ENCODE measurements at places on chromosomes 2 and 18. TPM values are rescaled to one million over a fixed set of nuclear protein-coding genes. Genes with fewer than 3 reads are reported as not detected.

- DNase-seq: no peak
These were observed 82.0 kb upstream of the MEX3C start for GRCh38 chr18:51279367-51279984.

DNA sequence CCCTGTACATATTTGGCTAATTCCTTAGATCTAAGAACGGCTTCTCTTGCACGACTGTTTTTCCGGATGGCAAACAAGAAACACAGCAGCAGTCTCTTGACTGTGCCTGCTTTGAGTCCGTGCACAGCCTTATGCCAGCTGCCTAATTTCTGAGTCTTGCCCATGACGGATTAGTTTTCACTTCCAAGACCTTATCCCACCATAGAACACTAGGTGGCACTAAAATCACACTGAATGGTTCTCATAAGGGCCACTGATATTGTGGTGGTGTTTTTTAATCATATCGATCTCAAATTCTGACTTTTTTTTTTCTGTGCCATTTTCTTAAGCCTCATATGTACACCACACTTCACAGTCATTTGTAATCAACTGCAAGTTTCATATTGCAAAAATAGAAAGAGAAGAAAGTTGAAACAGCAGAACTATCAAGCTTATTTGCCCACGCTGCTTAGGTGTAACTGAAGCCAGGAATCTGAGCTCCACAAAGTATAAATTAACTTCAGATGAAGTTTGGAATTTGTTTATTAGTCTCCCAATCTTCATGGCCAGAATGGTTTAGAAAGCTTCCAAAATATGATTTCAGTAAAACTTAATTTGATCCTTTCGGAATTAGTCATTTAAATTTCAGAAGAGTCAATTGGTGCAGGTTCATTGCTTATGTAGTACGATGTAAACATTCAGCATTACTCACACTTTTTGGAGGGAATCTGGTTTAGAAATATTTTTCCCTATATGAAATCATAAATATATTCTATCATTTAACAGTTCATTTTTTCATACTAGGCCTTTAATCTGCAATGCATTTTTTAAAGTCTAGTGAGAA lies 45.5 kb upstream of the SCN7A start:
- DNase-seq: no peak

The MYL12A gene
- total RNA-seq: 485 TPM

The VWA3B gene
- not detected for total RNA-seq

GRCh38 chr2:12501469-12502158 lies 215.1 kb upstream of the TRIB2 start:
- DNase-seq: peak; percentile 57

DNA sequence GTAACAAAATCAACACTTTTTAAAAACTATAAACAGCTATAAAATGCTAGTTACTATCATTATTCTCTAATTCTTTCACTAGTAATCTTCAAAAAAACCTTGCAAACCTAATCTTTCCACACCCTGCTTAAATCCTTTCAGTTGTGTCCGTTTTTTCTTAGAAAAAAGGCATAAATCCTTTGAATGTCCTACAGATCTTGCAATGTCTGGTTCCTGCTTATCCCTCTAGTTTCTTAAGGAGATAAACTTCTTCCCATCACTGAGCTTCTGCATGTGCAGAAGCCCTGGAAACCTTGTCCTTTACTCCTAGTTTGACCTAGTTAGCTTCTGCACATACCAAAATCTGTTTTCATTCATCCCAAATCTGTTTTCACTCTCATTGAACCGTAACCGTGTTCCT lies 1.3 kb upstream of the PNO1 start:
- DNase-seq: no peak

DNA sequence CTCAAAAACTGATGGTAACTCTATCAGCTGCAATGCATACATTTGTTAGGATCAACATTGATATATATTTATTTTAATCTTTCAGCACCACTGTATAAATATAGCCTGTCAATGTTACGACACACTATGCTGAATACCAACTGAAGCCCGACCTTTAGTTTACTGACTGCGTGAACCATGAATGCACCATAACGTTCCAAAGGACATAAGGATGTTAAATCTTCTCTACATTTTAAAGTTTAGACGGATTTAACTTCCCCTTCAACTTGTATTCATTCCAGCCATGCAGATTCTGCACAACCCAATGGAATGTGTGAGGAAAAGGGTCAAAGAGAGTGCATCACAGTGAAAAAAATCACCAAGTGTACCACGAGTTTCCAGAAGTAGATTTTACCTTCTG lies 489.5 kb downstream of the IRS1 start:
- no peak for DNase-seq

- no peak for DNase-seq
These were observed 30.7 kb upstream of the IL1R1 start for GRCh38 chr2:102111823-102112222.

The XRCC5 gene
- 487 TPM for total RNA-seq

DNA sequence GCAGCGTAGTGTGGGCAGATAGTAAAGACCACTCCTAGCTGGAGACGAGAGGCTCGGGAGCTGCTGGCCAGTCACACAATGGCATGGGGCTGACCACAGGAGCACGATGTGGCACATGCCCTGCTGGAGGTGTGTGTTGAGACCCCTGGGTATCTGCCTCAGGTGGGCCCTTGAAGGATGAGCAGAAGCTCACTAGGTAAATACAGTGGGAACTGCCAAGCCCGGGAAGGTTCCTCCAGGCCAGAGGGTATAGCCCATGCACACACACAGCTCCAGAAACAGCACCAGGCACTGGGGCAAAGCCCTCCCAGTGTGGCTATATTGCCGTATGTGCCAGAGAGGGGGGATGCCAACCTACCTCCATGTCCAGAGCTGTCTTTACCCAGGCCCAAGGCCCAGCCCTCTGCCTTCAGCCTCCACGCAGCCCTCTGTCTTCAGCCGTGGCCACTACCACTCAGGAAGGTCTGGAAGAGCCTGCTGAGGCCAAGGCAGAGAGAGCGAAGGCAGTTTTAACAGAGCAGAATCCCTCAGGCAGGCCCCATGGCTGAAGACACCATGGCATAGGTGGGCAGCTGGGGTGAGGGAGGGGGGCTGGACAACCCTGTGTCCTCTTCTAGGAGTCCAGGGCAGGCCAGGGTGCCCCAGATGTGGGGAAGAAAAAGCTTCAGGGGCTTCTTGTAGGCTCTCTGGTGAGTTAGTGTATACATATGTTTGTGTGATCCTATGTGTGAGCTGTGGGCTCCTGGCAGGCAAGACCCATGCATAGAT lies 7.0 kb upstream of the ARID5A start:
- DNase-seq: no peak

- no peak for DNase-seq
These were observed 111.9 kb downstream of the AP1S3 start for GRCh38 chr2:223725494-223725893.

DNA sequence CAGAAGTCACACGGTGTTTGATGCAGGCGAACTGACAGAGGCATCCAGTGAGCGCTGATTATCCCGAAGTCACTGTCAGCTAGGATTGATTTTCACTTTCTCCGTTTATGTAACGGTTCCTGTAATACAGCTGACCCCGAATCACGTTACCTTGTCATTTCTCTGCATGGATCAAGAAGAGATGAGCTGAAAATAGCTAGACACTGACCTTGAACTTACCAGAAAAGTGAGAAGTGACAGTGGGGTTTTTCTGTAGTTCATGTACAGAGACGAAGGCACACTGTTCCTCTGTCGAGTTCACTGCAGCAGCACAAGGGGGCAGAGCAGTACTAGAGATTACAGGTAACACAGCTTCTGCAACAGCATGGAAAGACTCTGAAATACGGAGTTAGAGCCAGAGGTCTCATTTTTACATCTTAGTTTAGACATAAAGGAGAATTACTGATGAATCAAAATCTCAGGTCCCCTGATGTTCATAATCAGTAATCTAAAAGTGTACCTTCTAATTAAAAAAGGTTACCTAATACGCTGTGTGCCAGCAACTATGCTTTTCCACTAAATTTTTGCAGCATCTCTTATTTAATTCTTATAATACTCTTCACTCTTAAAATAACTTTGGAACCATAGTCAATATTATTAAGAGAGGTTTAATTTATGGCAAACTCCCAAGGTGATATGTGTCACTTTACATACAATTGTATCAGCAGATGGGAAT lies 33.1 kb downstream of the ARHGAP15 start:
- peak; percentile 33 for DNase-seq

DNA sequence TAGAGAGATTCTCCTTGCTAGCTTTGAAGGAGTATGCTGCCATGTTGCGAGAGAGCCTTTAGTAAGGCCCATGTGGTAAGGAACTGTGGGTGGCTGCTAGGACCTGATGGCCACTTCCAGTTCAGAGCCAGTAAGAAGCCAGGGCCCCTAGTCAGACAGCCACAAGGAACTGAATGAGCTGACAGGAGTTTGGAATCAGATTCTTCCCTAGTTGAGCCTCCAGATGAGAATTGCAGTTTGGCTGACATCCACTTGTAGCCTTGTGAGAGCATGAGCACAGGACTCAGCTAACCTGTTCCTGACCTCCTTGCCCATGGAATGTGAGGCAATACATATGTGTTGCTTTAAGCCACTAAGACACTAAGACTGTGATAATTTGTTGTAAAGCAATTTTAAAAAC lies 1.2 kb upstream of the WDR7 start:
- DNase-seq: no peak

DNA sequence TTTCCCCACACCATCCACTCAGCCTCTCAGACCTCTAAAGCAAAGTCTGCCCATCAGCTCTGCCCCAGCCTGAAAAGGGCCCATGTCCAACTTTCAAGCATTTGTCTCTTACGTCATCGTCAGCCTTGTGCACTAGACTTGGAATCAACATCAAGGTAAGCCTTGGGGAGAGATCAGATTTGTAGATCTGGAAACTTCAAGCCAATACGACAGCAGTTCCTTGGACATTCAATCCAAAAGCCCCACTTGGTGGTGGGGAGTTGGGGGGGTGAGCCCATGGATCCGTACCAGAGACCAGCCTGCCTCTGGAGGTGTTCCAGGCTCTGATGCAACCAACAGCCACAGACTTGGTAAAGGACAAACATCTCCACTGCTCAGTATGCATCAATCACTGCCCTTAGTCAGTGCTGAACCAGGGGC lies 206.8 kb upstream of the MEIS1 start:
- DNase-seq: no peak

The KCNG2 gene
- total RNA-seq: not detected

GRCh38 chr2:134728163-134728562 lies 9.4 kb upstream of the TMEM163 start:
- no peak for DNase-seq

DNA sequence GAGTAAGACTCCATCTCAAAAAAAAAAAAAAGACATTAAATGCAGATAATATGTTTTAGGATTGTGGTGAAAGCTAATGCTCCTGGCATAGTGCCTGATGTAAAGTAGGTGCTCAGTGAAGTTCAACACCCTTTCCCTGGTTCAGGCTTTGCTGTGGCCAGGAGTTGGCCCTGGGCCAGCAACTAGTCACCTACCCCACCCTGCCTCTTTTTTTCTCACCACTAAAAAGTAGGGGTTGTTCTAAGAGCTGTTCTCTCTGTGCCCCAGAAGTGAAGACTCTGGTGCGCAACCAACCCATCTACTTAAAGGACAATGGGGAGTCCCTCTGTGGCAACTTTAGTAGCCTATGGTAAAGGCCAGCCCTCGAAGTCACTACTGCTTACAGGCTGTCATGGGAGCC lies 75.9 kb downstream of the DNMT3A start:
- DNase-seq: no peak

The DNAH6 gene
- 0.20 TPM for total RNA-seq

The FAP gene
- 0.50 TPM for total RNA-seq

DNA sequence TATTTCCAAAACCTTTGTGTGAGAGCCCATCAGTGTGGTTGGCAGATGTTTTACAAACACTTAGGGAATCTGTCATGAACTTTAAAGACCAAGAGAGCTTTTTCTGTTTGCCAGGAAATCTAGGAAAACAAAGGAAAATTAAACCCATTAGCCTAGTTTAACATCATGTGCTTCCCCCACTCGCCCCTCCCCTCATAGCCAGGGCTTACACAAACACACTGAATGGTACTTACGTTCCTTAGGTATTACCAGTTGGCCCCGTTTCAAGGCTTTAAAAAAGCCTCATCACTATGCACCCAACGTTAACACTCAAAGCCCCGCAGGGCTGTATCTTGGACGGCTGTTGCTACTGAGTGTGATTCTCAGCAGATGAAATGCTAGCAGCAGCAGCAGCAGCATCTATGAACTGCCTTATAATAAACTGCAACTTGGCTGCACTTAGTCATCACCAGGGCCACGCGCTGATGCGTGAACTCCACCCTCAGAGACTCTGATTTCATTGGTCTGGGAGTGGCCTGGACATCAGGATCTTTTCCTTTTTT lies 20.1 kb upstream of the TTC39C start:
- no peak for DNase-seq

- no peak for DNase-seq
These were observed 585.8 kb upstream of the CHAC2 start for GRCh38 chr2:53181759-53182158.

The LOXL3 gene
- total RNA-seq: 1.5 TPM

GRCh38 chr2:112920923-112921532 lies 10.1 kb downstream of the IL37 start:
- no peak for DNase-seq

The C2orf80 gene
- total RNA-seq: not detected

The ZSCAN30 gene
- 17.6 TPM for total RNA-seq

- no peak for DNase-seq
These were observed 162.2 kb downstream of the BCL11A start for GRCh38 chr2:60391230-60391629.

The CCDC195 gene
- not detected for total RNA-seq

- DNase-seq: no peak
These were observed 106.9 kb upstream of the ITGB6 start for GRCh38 chr2:160306985-160307384.

GRCh38 chr2:213496226-213496625 lies 212.0 kb downstream of the SPAG16 start:
- DNase-seq: no peak

- DNase-seq: no peak
These were observed 916 bp upstream of the OSBPL1A start for GRCh38 chr18:24398540-24398939.

DNA sequence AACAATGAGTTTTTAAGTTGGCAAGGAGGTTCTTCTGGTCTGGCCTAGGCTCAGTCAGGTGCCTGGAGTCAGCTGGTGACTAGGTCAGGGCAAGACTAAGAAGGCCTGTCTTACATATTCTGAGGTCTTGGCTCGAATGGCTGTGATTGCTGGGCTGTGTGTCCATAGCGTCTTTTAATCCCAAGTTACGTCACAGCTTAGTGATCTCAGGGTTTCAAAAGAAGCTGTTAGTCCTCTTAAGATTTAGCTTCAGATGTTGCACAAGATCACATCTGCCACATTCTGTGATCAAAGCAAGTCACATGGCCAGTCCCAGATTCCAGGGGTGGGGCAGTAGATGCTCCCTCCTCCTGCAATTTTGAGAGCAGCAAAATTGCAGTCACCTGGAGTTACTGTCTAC lies 61.3 kb downstream of the PKP4 start:
- DNase-seq: no peak

GRCh38 chr2:201073071-201073470 lies 1.3 kb downstream of the NDUFB3 start:
- DNase-seq: no peak

DNA sequence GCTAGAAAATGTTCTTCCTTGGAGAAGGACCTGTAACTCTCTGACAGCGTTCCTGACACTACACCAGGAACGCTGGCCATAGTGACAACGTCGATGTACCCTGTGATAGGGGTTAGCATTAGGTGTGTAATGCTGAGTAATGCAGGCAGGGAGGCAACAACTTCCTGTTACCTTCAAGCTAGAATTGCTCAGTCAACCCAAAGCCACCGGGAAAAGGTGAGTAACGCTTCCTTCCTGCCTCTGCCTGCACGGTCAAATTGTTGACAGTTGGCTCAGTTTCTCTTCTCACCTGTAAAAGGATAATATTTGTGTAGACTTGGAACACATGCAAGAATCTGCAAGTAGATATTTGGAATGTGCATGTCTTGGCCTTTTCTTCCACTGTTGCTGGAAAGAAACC lies 12.7 kb downstream of the FAM110C start:
- no peak for DNase-seq

The IL37 gene
- total RNA-seq: 0.32 TPM
